ENCODE measurements at places on chromosomes 5 and 9.
A peak's percentile ranks its signal among the peaks of the same experiment; 100 is the strongest.

DNA sequence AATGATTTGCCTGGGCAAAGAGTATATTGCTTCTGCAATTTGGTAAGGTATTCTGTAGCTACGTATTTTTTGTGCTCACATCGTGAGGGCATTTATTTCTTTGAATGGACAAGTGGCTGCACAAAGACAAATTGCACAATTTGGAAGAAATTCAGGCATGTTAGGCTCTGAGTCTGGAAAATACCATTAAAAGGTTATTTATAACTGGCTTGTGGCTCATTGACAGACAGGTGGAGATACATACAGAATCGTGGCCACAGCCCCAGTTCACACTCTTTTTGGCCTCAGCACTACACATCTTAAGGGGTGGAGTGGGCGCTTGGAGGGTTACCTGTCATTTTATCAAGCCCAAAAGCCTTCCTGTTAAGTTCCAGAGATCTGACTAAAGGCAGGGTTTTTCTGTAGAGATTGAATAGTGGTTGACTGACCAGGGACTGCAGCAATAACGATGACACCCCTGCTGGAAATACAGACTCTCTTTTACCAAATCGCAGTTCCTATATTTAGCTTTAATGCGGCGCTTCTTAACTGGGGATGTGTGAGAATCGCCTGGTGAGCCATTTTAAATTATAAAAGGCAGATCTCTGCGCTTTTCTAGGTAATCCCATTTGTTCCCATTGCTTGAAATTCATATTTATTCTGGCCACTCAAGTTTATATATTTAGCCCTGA lies 14.7 kb downstream of the MAN2A1 start:
- ATAC-seq, result no peak

- peak; percentile 93 for ATAC-seq
These were observed 15.2 kb downstream of the PTGES start for GRCh38 chr9:129737479-129738274.

GRCh38 chr5:126122942-126123341 lies 300.3 kb upstream of the GRAMD2B start:
- no peak for ATAC-seq

DNA sequence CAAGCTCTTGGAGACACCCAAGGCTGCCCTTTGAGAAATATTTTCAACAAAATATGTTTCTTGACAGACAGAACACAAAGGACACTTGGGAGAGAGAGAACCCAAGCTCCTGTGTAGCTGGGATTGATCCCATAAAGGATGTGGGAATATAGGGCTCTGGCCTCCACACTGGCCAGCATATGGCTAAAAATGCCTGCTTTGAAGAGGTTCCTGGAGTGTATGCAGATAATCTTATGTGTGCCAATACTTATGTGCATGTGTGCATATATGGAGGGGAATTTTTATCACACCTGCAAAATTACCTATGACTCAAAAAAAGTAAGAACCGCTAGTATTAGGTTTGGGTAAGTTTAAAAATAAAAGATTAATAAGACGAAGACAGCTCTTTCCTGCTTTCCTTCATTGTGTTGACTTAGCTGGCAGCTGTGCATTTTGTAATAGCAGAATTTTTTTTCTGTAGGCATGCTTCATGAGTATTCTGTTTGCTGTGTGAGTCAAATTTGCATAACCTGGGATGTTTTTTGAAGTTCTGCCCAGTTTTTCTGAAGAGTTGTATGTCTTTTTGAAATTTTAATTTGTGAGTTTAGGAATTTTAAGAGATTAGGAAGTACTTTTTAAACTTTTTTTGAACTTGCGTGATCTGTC lies 42.6 kb downstream of the HACD4 start:
- no peak for ATAC-seq

DNA sequence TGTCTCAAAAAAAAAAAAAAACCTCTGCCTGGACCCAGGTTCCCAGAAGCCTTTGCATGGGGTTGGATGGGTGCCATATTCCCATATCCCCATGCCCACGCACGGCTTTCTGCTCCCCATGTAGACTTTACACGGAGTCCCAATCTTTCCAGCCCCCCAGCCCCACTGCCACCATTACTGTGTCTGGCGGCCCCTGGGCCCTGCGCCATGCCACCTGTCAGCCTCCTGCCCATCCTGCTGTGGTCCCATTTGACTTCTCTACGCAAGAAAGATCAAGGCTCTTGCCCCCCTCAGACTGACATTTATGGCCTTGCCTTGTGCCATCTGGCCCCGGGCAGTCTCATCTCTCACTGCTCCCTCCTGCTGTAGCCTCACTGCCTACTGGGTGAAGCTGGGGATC lies 6.5 kb upstream of the AK1 start:
- no peak for ATAC-seq

- no peak for ATAC-seq
These were observed 5.4 kb downstream of the NACC2 start for GRCh38 chr9:136089697-136090045.

GRCh38 chr9:105712297-105712696 lies 18.0 kb downstream of the TMEM38B start:
- no peak for ATAC-seq

DNA sequence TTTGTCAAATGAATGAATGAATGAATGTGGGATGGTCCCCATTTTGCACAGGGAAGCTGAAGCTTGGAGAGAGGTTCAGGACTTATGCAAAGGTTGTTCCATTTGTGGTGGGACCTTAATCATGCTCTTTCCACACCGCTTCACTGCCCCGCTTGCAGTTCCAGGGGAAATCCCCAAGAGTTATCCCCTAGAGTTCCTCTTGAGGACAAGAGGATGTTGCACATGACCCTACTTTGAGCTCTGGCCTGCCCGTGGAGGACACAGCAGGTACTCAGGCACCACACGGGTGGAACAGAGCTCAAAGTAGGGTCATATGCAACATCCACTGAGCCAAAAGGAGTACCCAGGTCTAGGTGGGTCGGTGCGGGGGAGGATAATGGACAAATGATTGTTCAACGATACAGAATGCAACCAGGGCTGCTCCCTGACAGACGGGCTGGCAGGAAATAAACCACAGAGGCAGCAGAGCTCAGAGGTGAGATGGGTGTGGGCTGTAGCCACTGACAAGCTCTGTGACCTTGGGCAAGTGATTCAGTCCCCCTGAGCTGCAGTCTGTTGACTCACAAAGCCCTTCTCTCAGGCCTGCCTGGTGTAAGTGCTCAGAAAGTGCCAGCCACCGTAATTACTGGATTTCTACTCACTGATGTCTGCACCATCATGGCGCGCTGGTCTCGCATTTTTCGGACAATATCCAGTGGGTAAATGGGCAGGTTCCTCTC lies 60.3 kb upstream of the EPB41L4B start:
- ATAC-seq, result peak; percentile 37

DNA sequence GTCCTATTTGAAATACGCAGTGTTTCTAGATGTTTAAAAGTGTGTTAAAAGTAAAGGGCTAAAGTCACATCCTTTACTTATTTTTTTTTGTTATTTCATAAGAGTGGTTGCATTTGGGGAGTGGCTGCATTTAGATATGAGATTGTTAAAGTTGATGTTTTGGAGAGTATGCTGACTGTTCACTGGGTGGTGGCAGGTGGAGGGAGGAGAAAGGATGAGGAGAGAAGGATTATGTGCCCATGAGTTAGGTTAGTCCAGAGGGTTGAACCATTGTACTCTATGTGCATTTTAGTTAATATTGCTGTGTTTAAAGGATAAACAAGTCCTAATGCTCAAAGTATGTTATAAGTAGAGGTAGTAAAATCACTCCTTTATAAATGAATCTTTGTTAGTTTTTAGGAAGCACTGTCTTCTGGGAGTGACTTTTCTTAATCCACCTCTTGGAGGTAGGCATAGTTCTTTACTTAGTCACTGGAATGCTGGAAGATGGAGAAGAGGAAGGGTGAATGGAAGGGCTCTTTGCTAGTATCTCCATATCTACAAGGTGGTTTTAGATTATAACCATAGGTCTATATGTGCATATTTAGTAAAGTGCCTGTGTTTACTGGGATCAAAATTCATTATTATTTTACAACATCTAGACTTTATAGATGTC lies 332.3 kb downstream of the NPR3 start:
- ATAC-seq, result no peak

DNA sequence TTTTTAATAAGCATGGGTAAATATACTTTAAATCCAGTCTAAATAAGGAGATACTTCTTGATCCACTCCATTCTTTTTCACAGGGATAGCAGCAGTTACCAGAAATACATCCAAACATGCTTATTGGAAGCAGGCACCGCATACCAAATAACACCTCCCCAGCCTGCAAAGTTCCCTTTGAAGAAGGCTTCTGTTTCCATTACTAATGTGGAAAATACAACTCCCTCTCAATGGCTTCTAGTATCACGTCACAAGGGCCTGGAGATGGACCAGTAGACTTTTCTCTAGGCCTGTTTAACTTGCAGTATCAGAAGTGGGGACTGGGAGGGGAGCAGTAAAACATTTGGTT lies 20.8 kb downstream of the TMEM245 start:
- no peak for ATAC-seq

DNA sequence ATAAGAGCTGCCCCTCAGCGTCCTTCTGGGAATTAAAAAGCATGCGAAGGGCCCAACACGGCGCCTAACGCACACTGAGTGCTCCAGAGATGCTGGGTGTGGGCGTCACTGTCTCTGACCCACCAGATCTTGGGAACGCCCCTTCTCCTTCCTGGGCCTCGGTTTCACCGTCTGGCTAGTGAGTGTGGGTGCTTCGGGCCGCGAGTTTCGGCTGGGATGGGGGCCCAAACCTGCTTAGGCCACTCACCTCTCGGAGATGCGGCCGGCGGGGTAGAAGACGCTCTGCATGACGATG lies 3.7 kb downstream of the PIP5KL1 start:
- ATAC-seq, result peak; percentile 7

DNA sequence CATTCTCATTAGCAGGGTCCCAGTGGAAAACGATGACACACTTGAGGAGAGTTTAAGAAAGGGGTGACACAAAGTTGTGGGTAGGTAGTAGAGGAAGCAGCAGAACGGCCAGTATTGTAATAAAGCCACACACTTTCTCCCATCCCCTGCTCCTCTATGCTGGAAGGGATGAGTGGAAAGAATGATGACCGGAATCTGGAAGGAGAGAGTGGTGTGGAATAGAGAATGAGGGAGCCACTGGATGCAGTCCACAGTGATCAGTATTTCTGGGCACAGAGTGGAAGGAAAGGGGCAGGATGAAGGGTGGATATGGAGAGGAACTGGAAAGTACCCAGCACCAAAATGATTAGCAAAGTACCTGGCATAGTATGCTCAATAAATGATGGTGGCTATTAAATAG lies 133.8 kb upstream of the DAB2 start:
- no peak for ATAC-seq

GRCh38 chr9:134768709-134769351 lies 111.8 kb upstream of the FCN2 start:
- ATAC-seq, result no peak

GRCh38 chr5:53552561-53552960 lies 7.9 kb upstream of the NDUFS4 start:
- ATAC-seq, result no peak

GRCh38 chr5:55564721-55565120 lies 30.0 kb upstream of the PLPP1 start:
- ATAC-seq, result no peak

DNA sequence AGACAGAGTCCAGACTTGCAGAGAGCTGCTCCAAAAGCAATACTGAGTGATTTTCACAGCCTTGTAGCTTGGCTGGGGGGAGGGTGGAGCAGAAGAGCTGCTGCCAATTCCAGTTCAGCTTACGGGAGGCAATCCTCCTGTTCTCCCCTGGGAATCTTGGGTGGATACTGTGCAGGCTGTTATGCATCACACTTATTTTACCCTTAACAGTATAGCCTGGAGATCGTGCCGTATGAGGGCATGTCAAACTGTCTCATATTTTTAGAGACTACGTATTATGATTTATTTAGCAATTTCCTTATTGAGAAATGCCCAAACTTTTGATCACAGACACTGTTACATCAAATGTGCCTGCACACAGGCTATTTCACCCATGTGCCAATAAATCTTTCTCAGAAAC lies 85.2 kb downstream of the BASP1 start:
- no peak for ATAC-seq

DNA sequence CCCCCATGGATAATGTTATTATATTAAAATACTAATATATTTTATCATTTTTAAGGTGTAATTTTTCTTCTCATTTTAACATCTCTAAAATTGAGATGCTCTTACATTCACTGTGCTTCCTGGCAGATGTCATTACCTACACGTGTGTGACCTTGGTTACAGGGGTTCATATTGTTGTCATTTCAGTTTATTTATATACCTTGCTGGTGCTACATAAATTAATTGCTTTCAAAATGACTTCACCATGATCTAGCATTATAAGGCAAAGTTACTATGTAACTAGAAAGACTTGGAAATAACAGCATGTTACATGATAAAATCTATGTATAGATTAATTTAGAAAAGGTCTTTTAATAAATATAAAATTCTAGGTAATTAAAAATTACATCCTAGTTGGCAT lies 60.9 kb downstream of the ARHGEF28 start:
- ATAC-seq, result no peak

DNA sequence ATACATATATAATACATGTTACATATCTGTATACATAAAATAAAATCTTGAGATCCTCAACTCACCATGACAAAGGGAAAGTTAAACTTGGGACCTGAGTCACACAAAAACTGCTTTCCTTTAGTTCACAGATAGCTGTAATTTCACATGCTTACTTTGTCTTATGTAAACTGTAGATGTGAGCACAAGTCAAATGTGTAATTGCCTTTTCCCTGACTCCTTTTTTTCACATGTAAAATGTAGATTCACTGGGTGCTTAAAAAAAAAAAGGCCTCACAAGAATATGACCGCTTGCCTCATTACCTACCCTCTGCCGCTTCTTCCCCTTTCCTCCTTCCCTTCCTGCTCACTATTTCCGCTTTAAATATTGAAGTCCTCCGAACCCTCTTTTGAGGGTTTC lies 21.9 kb upstream of the FAM169A start:
- no peak for ATAC-seq

GRCh38 chr9:18106006-18106560 lies 367.9 kb upstream of the ADAMTSL1 start:
- no peak for ATAC-seq

- no peak for ATAC-seq
These were observed 290.7 kb downstream of the PRELID2 start for GRCh38 chr5:145544401-145544800.

- ATAC-seq, result no peak
These were observed 26.3 kb upstream of the GABRP start for GRCh38 chr5:170757182-170757601.

DNA sequence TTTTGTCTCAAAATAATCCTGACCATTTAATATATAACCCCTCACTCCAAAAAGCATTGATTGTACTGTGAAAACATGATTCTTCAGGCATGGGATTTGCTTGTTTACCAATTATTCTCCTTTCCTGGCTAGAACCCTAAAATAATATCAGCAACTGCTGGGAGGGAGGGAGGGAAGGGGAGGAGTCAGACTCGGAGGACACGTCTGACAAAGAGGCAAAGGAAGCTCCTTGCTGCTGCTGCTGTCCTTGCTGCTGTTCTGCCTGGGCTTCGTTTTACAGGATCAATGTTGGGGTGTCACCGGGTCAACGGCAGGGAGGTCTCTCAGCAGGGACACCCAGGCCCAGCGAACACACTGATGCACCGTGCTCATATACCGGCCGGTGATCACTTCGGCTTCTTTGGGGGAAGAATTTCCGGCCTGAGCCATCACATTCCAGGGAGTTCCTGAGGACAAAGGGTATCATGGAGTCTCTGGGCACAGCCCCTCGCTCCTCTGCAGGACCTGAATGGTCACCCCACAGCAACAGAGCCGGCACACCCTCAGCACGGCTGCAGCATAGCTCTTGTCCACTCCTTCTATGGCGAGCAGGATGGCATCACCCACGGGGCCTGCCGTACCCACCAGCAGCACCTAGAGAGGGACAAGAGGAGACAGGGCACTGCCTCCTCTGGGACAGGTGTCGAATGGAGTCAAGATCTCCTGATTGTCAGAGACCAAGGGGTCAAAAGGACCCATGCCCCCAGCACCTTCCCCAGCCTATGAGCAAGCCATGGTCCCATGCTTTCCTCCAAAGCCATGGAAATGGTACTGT lies 27.9 kb downstream of the MED10 start:
- no peak for ATAC-seq

Data from activated T-helper 17 cell treated with anti-CD3 and anti-CD28 coated beads, Interleukin-2, amount 50 U/mL, for 72 hours (primary cell).